ENCODE measurements at places on chromosomes 7 and 10.
A peak's percentile ranks its signal among the peaks of the same experiment; 100 is the strongest.

DNA sequence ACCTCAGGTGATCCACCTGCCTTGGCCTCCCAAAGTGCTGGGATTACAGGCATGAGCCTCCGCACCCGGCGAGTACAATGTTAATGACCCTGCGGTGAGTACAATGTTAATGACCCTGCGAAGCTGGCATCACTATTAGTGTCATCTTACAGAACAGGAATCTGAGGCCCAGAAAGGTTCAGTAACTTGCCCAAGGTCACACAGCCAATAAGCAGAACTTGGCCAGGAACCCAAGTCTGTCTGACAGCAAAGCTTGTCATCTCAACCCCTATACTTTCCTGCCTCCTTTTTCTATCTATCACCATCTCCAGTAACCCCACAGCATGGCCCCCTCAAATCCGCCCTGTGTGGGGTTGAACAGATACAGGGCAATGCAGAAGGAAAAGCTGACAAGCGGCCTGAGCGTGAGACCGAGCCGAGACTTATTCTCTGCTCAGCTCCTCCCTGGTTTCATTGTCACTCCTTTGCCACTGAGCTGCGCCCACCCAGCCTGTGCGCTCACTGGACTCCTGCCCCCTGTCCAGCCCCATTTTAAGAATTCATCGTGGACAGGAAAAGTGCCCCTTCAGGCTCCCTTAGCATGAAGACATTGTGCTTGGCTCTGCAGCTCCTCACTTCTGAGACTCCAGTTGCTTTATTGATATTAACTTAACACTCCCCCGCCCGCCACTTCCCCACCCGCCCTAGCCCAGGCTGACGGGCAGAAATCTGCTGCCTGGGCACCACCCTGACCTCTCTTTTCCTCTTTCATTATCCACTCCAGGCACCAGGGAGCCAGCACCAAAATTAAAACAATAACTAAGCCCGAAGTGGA is 58.1 kb upstream of the LBX1 start:
- DNase-seq: no peak

GRCh38 chr10:598415-599170 is 90.9 kb downstream of the DIP2C start:
- DNase-seq: peak; percentile 98

DNA sequence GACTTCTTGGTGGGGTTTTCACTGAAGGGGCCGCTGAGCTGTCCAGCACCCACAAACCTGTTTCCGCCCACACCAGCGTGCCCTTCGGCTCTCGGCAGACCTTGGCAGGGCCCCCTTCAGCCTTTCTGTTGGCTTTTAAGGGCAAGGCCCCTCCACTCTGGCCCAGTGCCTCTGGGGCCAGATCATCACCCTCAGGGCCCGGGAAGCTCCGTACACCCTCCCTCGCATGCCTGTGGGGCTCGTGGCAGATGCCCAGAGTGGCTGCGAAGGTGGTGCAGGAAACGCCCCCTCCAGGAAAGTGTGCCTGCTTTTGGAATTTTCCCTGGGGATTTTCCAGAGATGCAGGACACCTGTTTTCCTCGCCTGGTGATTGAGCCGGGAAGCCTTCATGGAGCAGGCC is 7.0 kb downstream of the LHPP start:
- DNase-seq: no peak

GRCh38 chr7:98994046-98994944 is 116.0 kb downstream of the TRRAP start:
- DNase-seq: no peak

DNA sequence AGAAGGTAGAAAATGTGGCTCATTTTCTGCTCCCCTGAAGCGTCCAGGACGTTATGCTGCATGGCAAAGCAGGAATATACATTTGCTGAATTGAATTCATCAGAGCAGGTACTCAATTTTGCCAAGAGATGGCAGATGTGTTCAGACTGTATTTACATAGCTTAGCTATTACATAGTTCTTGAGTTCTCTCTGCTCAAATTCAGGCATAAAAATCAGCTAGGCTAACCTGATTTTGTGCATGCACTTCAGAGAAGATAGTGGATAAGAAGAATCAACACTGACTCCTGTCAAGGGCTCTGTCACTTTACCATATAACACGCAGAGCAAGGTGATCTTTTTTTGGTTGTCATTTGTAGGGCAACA is 209.2 kb upstream of the FAM3C start:
- DNase-seq: no peak

- peak; percentile 82 for DNase-seq
These were observed 26.5 kb downstream of the LRGUK start for GRCh38 chr7:134153493-134154136.

DNA sequence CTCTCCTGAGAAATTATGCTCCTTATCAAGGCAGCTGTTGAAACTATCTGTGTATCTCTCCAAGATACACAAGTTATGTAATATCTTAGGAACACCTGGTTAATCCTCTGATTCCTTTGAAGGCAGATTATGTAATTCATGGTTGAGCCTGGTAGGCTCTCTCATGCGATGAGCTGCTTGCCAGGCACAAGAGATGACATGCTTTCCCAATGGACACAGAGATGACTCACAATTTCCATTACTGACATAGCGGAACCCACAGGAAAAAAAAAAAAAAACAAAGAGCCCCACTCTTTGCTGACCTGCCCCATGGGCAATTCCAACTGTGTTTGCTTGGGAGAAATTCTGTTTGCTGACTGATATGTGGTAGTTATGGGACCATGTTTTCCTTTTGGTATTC is 736.4 kb upstream of the PHF14 start:
- peak; percentile 1 for DNase-seq

GRCh38 chr10:47133871-47134570 is 166.0 kb upstream of the GDF10 start:
- DNase-seq: no peak

Measured in renal cortical epithelial cell (primary cell).